ENCODE measurements at places on chromosomes 7 and 10.

DNA sequence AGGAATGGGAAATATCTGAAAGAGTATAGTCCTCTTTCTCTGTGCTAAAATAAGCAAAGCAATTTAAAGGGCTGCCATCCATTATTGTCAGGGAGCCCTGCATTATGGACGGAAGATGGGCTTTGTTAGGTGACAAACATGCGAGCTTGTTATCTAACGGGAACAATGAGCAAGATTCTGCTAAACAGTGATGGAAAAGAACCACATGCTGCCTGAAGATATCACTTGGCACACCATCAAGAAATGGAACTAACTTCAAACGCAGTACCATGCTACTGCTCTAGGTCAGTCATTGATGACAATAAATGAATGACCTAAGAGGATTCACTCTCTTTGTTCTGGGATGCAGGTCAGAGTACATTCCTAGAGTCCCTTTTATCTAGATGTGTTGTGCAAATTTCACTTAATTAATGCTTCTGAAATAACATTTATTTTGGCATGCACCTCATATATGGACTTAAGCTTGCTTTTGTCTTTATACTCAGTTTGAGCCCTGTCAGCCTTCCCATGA is 175.7 kb upstream of the PTN start:
- DNase-seq: no peak

- no peak for DNase-seq
Measured at GRCh38 chr10:113540845-113541548, 11.9 kb upstream of the HABP2 start.

DNA sequence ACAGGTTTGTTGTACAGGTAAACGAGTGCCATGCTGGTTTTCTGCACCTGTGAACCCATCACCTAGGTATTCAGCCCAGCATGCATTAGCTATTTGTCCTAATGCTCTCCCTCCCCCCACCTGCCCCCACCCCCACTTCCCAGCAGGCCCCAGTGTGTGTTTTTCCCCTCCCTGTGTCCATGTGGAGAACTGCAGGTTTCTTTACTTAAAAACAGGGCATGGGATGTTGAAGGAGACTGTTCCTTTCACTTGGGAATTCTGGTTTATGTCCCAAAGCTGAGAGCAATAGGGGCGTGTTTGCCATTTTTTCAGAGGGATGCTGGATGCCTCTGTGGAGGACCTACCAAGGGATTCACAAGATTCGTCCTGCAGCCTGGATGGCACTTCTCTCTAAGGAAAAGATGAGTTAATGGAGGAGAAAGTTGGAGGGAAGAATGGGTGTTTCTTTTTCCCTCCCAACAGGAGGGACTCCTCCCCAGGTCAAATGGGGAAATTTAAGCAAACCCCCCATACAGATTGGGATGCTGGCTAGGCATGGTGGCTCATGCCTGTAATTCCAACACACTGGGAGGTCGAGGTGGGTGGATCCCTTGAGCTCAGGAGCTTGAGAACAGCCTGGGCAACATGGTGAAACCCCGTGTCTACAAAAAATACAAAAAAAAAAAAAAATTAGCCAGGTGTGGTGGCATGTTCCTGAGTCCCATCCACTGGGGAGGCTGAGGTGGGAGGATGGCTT is 136.0 kb downstream of the GALNT17 start:
- no peak for DNase-seq

DNA sequence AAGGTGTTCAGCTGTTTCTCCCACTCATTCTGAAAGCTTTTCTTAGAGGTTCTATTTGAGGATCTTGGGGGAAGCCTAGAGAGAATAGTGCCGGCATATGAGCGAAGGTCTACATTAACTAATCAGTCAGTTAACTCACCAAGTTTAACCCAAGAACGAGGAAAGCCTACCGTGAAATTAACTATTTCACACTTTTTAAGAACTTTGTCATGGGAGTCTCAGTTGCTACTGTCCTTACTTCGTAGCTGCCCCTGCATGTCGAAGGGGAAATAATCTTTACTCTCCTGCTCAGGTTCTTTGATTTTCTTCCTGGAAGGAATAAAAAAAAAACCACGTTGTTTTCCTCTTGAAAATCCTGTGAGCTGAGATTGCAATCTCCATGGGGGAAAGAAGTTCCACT is 115.1 kb downstream of the FRMD4A start:
- no peak for DNase-seq

DNA sequence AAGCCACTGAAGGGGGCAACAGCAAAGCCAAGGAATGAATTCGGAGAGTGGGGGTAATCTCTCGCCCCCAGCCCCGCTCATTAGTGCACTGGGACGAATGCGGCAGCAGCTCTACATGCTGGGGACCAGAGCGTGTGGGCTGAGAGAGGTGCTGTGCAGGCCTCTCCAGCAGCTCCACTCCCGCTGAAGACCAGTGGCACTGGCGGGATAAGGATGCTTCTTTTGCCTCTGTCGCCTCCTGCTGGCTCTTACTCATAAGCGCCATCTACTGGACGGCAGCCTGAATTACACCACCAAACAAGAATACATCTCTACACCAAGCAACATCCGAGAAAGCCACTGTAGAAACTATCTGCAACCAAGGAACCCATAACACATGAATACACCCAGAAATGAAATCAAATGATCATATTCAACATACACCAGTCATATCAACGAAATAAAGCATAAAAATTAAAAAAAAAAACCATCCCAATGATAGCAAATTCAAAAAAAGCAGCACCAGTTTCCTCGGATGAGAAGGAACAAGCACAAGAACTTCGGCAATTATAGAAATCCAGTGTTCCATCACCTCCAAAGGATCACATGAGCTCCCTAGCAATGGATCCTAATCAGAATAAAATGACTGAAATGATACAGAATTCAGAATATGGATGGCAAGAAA is 79.0 kb upstream of the TMEM168 start:
- DNase-seq: no peak

GRCh38 chr10:70063418-70064098 is 10.9 kb downstream of the MACROH2A2 start:
- DNase-seq: no peak

Data from ovary (tissue), 10 donors.